ENCODE measurements at places on chromosomes 2 and 18. TPM values are rescaled to one million over a fixed set of nuclear protein-coding genes. Genes with fewer than 3 reads are reported as not detected.

- no peak overlapping the region for H3K4me3 ChIP-seq
- H3K36me3 ChIP-seq = no peaks in the 10 kb centered on the region
- H3K27ac ChIP-seq = no peak overlapping the region
- no peak for DNase-seq
These were observed 86.6 kb downstream of the PDK1 start for GRCh38 chr2:172642301-172643020.

GRCh38 chr2:133814890-133815289, 246.6 kb upstream of the NCKAP5 start:
- no peak overlapping the region for H3K27ac ChIP-seq
- no peaks in the 10 kb centered on the region for H3K36me3 ChIP-seq
- H3K4me3 ChIP-seq = no peak overlapping the region

DNA sequence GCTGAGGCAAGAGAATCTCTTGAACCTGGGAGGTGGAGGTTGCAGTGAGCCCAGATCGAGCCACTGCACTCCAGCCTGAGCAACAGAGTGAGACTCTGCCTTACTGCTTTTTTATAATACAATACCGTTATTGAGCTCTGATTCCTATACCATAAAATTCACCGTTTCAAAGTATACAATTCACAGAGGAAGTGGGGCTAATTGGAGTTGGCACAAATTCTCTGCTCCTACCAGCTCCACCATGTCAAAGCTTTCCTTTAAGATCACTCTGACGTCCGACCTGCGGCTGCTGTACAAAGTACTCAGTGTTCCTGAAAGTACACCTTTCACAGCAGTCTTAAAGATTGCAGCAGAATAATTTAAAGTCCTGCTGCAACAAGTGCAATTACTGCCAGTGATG, 29.6 kb upstream of the CYBRD1 start:
- H3K4me3 ChIP-seq = no peak overlapping the region
- no peak for DNase-seq
- H3K4me1 ChIP-seq = no peaks in the 10 kb centered on the region
- no peaks in the 10 kb centered on the region for H3K27me3 ChIP-seq
- no peak overlapping the region for H3K27ac ChIP-seq

DNA sequence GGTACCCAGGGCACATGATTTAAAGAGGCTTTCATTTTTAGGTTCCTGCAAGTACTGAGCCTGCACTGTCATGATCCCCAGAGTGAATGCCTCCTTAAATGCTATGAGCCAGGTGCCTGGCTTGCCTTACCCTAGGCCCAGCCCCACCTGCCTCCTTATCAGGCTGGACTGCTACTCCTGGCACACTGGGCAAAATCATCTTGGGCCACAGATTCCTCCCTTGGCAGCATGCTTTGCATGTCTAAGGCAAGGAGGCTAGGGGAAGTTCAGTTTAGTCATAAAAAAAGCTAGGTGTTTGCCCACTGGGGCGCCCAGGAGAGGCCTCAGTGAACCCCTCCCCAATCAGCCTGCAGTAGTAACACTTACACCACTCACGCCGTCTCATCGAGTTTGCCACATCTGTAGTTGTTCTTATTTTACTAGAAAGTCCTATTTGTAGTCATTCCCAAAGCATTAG, 45.1 kb downstream of the LBH start:
- DNase-seq = peak; percentile 57
- H3K27ac ChIP-seq = peak overlapping the region; percentile 61
- H3K4me3 ChIP-seq = no peak overlapping the region
- peaks cover 90% of the 10 kb centered on the region for H3K4me1 ChIP-seq
- no peaks in the 10 kb centered on the region for H3K36me3 ChIP-seq

DNA sequence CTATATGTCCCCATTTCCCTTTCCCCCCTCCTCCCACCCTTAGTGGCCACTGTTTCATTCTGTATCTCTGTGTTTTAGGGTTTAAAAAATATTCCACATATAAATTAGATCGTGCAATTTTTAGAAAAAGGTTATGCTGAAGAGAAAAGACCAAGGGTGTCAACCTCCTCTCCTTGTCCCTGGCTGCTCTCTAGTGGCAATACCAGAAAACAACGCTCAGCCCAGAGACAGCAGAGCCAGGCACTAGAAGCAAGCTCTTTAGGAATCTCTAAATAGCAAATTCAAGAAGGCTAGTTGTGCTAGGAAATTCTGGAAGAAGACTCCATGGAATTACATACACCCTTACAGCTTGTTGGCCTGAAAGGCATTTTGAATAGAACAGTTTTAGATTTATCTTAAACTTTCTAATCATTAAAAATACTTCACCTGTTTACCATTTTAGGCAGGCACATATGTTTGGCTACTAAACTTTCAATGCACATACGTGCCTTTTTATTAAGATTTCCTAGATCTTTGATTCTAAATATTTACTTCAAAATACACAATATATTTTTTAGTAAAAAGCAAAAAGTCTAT, 35.1 kb upstream of the RASGRP3 start:
- no peaks in the 10 kb centered on the region for H3K36me3 ChIP-seq
- H3K27ac ChIP-seq = no peak overlapping the region
- H3K27me3 ChIP-seq = peaks cover under 1% of the 10 kb centered on the region
- H3K4me1 ChIP-seq = peaks cover 4% of the 10 kb centered on the region
- H3K4me3 ChIP-seq = no peak overlapping the region

- H3K4me3 ChIP-seq = no peak overlapping the region
- H3K27me3 ChIP-seq = no peaks in the 10 kb centered on the region
- peaks cover 8% of the 10 kb centered on the region for H3K4me1 ChIP-seq
- no peak for DNase-seq
These were observed 20.8 kb upstream of the C2orf74 start for GRCh38 chr2:61141151-61141550.

DNA sequence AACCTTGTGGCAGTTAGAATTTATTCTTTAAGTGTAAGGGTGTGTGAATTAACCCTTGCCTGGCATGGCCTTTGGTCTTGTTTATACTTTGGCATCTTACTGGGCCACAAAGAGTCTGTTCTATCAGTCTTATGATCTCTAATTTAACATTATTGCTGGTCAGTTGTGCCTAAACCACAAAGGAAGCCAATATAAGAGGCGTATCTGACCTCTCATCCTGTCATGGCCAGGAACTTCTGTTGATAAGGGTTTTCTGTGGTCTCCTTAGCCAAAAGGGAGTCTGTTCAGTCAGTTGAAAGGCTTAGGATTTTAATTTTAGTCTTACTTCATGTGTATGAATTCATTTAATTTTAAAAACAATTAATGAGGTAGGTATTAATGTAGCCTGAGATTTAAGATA, 127.2 kb downstream of the LRRTM4 start:
- no peak overlapping the region for H3K27ac ChIP-seq

DNA sequence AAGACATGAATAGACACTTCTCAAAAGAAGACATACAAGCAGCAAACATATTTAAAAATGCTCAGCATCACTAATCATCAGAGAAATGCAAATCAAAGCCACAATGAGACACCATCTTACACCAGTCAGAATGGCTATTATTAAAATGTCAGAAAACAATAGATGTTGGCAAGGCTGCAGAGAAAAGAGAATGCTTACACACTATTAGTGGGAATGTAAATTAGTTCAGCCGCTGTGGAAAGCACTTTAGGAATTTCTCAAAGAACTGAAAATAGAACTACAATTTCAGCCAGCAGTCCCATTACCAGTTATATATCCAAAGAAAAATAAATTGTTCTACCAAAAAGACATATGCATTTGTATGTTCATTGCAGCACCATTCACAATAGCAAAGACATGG, 61.7 kb downstream of the STRADB start:
- no peak overlapping the region for H3K27ac ChIP-seq
- DNase-seq = no peak
- H3K36me3 ChIP-seq = no peaks in the 10 kb centered on the region
- no peaks in the 10 kb centered on the region for H3K27me3 ChIP-seq
- H3K4me3 ChIP-seq = no peak overlapping the region

DNA sequence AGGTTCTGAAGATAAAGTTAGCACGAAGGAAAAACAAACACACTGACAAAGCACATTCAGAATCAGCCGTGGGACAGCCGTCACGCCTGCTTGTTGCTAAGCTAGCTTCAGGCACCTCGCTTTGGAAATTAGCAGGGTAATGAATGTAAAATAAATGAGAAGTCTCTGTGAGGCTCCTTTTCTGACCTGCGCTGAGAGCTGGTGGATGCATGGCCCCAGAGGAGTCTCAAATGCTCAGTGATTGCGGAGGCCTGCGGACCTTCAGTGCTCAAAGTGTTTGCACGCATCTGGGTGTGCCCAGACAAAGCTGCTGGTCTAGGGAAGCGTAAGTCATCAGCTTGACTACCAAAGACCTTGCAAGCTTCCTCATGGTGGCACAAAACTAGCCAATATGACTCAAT, 50.6 kb downstream of the CD8B2 start:
- no peaks in the 10 kb centered on the region for H3K36me3 ChIP-seq
- DNase-seq = no peak
- no peak overlapping the region for H3K4me3 ChIP-seq
- H3K27ac ChIP-seq = no peak overlapping the region
- peaks cover 5% of the 10 kb centered on the region for H3K4me1 ChIP-seq

DNA sequence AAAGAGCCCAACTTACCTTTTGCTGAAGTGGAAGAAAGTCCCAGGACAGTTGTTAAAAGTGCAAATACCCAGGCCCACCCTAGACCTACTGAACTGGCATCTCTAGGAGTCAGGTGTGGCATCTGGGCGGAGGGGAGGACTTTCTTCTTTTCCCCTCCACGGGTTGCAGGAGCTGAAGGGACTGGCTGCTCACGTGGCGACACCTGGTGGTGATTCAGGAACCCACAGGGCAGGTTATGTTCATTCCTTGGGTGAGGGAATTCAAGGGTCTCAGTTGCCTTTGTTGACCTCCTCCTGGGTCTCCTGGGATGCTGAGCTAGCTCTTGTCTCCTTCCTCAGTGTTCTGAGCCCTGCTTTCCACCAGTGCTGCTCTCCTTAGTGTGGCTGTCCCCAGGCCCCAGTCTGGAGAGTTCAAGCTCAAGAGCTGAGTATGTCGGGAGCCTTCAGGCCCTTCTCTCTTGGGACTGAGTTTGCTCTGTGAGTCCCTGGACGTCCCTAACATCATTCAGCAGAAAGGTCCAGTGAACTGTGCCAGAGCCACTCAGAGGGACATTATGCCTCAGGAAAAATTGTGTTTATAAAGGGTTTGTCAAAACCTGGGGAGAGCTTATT, 56.9 kb downstream of the DYSF start:
- no peaks in the 10 kb centered on the region for H3K27me3 ChIP-seq
- DNase-seq = peak; percentile 73
- H3K4me1 ChIP-seq = no peaks in the 10 kb centered on the region
- H3K4me3 ChIP-seq = no peak overlapping the region
- H3K36me3 ChIP-seq = no peaks in the 10 kb centered on the region

GRCh38 chr2:136444323-136444722, 321.0 kb upstream of the THSD7B start:
- no peaks in the 10 kb centered on the region for H3K27me3 ChIP-seq
- H3K36me3 ChIP-seq = no peaks in the 10 kb centered on the region
- no peak overlapping the region for H3K4me3 ChIP-seq
- DNase-seq = no peak

GRCh38 chr2:171160956-171161740, 455 bp upstream of the TLK1 start:
- H3K27me3 ChIP-seq = no peaks in the 10 kb centered on the region
- peak overlapping the region; percentile 68 for H3K4me3 ChIP-seq
- peak overlapping the region; percentile 88 for H3K27ac ChIP-seq
- H3K36me3 ChIP-seq = no peaks in the 10 kb centered on the region
- peaks cover 37% of the 10 kb centered on the region for H3K4me1 ChIP-seq

DNA sequence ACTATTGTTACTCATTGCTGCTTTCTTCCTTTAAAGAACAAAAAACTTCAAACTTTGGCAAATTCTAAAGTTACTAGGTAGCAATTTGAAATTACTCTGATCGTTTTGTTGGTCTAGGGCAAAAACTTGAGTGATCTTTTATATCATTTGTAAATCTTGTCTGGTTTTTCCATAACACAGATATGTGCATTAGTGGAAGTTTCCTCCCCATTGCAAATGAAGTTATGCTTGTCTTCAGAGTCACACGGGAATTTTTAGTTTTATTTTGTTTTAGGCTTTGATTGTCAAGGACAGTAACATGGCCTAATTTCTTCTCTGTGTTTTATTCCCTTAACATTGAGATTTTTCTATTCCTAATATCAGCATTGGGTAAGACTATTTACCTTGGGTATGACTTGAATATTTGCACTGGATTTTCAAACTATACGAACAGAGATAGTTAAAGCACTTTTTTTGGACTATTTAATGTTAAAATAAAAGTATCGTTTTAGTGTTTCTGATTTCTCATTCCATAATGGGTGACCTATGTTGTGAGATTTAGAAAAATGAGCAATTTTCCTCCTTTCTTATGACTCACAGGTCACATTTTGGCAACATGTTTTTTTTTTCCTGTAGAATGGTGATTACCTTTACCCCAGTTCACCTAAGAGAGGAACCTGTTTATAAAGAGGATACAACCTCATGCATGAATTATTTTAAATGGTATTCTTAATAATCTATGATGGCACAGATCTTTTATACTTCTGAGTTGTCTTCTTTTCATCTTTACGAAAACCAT, 65.0 kb downstream of the BABAM2 start:
- no peaks in the 10 kb centered on the region for H3K27me3 ChIP-seq
- DNase-seq = no peak
- H3K27ac ChIP-seq = no peak overlapping the region
- no peaks in the 10 kb centered on the region for H3K36me3 ChIP-seq
- H3K4me1 ChIP-seq = peaks cover 9% of the 10 kb centered on the region
- no peak overlapping the region for H3K4me3 ChIP-seq

GRCh38 chr2:152925547-152926448, 207.4 kb downstream of the ARL6IP6 start:
- H3K36me3 ChIP-seq = no peaks in the 10 kb centered on the region
- no peak for DNase-seq
- H3K4me3 ChIP-seq = no peak overlapping the region

DNA sequence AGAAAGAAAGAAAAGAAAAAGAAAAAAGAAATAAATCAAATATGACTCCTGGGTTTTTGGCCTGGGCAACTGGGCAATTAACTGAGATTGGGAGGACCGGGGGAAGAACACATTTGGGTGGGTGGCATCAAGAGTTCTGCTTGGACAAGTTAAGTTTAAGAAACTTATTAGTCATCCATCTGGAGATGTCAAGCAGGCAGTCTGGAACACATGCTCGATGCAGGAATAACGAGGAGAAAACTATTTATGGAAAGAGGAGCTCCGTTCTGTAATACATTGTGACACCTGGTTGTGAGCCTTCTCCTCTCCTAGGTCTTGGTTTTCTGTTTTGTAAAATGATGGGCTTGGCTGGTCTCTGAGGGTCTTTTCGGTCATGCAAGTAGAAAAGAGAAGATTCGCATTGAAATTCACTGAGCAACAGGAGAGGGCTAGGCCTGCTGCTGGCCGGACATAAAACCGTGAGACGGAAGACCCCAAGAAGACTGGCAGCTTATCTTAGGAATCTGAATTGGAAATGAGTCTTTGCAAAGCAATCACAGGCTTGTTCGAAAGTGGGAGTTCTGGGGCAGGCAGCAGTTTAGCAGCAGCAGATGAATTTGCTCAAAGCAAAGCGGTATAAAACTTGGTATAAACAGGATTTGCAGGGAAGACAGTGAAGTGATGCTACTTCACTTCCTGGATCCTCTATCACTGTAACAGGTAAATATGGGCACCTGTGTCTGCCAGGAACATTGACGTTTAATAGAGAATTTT, 51.4 kb downstream of the E2F6 start:
- no peaks in the 10 kb centered on the region for H3K4me1 ChIP-seq
- no peak for DNase-seq
- H3K36me3 ChIP-seq = no peaks in the 10 kb centered on the region
- no peak overlapping the region for H3K27ac ChIP-seq
- H3K4me3 ChIP-seq = no peak overlapping the region

- H3K36me3 ChIP-seq = no peaks in the 10 kb centered on the region
- no peak overlapping the region for H3K27ac ChIP-seq
- H3K4me3 ChIP-seq = no peak overlapping the region
- no peak for DNase-seq
These were observed 20.0 kb downstream of the MEP1B start for GRCh38 chr18:32209685-32210445.

Gene RAPH1
- total RNA-seq = not detected

Gene SLC5A7
- not detected for total RNA-seq

Gene KCNS3
- 0.41 TPM for total RNA-seq

Gene PSMA8
- 1.0 TPM for total RNA-seq

Gene SGPP2
- 6.0 TPM for total RNA-seq

All from B cell (primary cell).